Pericardium fibroblast (primary cell): ENCODE measurements at places on chromosomes 11 and 22. TPM values are rescaled to one million over a fixed set of nuclear protein-coding genes. Genes with fewer than 3 reads are reported as not detected.

Gene TSPAN32
- total RNA-seq, result 0.82 TPM in 1 of 2 replicates, not detected in the other

Gene DMC1
- 0.23 and 1.7 TPM in 2 replicates for total RNA-seq

Gene OR2AT4
- not detected in 2 replicates for total RNA-seq

Gene SLC22A9
- total RNA-seq, result not detected in 2 replicates

Gene OMP
- total RNA-seq, result not detected in 2 replicates

Gene TP53AIP1
- not detected in 2 replicates for total RNA-seq

Gene DNAJB13
- total RNA-seq, result under 0.01 TPM in 1 of 2 replicates, not detected in the other

Gene FLRT1
- 0.12 and 0.60 TPM in 2 replicates for total RNA-seq

Gene MS4A15
- total RNA-seq, result not detected in 2 replicates

Gene OR52A1
- not detected in 2 replicates for total RNA-seq

Gene TPH1
- 0.23 TPM in 1 of 2 replicates, not detected in the other for total RNA-seq

Gene SH3BP1
- total RNA-seq, result 16.1 and 18.7 TPM in 2 replicates

Gene TAF1D
- total RNA-seq, result 51.5 and 71.5 TPM in 2 replicates
